Small intestine (tissue), 16 donors: ENCODE measurements at places on chromosomes 12 and 14. TPM values are rescaled to one million over a fixed set of nuclear protein-coding genes. Genes with fewer than 3 reads are reported as not detected.

DNA sequence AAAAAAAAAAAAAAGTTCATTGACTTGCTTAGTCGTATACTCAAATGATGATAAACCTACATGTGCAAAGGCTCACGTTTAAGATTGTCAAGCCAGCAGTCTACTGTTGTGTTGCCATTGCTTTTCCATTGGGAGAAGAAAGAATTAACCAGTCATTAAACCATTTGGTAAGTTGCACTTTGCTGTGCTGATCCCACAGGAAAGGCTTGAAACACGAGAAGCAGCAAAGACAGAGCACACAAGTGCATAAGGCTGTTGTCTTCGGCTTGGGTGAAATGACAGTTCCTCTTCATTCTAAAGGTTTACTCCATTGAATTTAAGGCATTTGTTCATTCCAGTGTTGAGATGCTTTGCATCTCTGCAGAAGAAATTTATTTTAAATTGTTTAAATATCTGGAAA, 50.1 kb downstream of the ZC3H14 start:
- peaks cover 7% of the 10 kb centered on the region for H3K36me3 ChIP-seq
- H3K27ac ChIP-seq = no peak overlapping the region
- H3K4me3 ChIP-seq = no peak overlapping the region
- no peaks in the 10 kb centered on the region for H3K27me3 ChIP-seq

DNA sequence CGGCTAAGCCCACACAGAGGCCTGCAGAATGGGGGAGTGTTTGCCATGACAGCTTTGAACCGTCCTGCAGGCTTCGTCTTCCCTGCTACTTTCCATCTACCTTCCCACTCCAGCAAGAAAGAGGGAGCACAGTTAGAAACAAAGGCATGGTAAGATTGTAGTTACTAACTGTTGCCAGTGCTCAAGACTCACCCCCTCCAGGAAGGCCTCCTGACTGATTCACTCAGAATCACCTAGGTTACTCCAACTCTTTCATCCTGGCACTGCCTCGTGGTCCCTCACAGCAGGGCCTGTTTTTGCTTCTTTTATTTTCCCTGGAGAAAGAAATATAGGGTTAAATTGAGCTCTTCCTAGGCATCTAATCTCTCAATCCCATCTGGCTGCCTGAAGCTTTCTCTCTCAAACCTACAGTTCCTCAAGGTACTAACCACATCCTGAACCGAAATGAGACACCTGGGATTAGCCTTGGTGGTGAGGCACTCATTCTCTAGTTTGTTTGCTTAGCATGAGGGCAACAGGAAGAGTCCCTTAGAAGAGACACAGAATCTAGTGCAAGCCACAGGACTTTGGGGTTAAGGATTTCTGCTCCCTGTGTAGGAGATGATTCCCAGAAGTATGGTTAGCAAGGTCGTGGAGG, 7.8 kb downstream of the GALNT6 start:
- peaks cover 58% of the 10 kb centered on the region for H3K36me3 ChIP-seq
- H3K27ac ChIP-seq = no peak overlapping the region

The TMEM121 gene
- not detected for polyA plus RNA-seq

DNA sequence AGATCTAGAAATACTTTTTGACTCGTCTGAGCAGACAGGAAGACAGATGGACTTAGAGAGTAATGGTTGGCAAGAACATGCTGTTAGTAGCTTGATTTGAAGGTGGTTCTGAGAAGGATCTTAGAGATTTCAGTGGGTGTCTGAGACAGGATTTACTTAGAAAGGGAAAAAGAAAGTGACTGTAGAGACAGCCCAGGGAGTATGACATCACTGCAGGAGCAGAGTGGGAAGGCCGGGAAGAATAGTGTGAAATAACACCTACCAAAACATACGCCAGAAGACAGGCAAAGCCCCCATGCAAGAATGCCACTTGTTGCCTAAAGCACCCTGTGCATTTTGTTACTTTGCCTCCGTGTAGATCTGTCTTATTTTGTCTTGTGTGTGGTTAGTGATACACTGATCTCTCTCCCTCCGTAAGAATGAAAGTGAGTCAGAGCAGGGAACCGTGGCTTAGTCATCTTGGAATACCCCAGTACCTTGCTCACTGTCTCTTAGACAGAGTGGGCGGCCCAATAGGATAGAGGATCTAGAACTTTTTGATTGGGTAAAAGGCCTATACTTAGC, 161.3 kb upstream of the IFNG-AS1 start:
- no peaks in the 10 kb centered on the region for H3K27me3 ChIP-seq
- DNase-seq = peak; percentile 72
- no peaks in the 10 kb centered on the region for H3K4me1 ChIP-seq
- no peaks in the 10 kb centered on the region for H3K36me3 ChIP-seq

DNA sequence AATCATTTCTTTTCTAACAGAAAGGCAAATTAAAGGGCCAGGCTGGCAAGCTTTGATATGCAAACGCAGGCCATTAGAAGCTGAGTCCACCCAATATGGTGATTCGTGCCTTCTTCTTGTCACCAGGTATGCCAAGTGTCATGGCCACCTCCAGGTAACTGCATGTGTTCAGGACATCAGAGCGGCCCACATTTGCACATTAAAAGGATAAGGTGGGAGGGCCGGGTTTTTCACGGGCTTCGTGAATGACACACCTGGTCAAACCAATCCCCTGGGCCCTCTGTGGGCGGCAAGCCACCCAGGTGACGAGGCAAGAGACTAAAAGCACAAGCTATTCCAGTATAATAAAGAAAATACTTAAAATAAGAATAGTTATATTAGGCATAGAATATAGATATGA, 75.9 kb upstream of the TSPAN11 start:
- no peak overlapping the region for H3K27ac ChIP-seq
- DNase-seq = no peak
- no peaks in the 10 kb centered on the region for H3K36me3 ChIP-seq
- H3K4me3 ChIP-seq = no peak overlapping the region

DNA sequence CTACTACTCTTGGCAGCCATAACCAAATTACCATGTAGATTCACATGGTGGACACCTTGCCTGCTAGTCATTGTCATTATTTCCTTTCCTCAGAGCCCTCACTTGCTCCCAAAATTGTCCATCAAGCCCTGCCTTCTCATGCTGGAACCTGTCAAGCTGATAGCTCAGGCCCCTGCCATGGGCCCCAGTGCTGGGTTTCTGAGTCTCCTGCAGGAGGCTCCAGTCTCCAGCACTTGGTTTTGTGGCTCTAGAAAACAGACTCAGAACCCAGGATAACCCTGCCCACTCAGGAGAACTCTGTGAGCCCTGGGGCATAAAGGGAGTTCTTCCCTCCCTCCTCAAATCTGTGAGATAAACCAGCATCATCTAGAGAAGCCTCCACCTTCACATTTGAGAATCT, 10.8 kb downstream of the KRT71 start:
- H3K4me1 ChIP-seq = no peaks in the 10 kb centered on the region
- H3K27me3 ChIP-seq = peaks cover 2% of the 10 kb centered on the region
- no peaks in the 10 kb centered on the region for H3K36me3 ChIP-seq
- no peak overlapping the region for H3K4me3 ChIP-seq

DNA sequence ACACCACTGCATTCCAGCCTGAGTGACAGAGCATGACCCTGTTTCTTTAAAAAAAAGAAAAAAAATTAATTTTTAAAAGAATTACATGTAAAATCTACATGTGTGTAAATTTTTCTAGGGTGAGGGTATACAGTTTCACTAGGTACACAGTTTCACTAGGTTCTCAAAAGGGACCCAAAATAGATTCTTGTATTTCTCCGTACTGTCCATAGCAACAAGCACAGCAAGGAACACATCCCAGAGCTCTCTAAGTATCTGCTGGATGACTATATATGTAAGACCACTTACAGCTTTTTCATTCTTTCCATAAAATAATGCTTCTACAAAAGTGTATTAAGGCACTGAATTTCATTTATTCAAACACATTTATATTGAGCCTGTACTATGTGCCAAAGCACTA, 55.1 kb downstream of the ATXN2 start:
- no peaks in the 10 kb centered on the region for H3K4me1 ChIP-seq
- no peak overlapping the region for H3K27ac ChIP-seq
- H3K27me3 ChIP-seq = no peaks in the 10 kb centered on the region
- H3K4me3 ChIP-seq = no peak overlapping the region
- no peak for DNase-seq

DNA sequence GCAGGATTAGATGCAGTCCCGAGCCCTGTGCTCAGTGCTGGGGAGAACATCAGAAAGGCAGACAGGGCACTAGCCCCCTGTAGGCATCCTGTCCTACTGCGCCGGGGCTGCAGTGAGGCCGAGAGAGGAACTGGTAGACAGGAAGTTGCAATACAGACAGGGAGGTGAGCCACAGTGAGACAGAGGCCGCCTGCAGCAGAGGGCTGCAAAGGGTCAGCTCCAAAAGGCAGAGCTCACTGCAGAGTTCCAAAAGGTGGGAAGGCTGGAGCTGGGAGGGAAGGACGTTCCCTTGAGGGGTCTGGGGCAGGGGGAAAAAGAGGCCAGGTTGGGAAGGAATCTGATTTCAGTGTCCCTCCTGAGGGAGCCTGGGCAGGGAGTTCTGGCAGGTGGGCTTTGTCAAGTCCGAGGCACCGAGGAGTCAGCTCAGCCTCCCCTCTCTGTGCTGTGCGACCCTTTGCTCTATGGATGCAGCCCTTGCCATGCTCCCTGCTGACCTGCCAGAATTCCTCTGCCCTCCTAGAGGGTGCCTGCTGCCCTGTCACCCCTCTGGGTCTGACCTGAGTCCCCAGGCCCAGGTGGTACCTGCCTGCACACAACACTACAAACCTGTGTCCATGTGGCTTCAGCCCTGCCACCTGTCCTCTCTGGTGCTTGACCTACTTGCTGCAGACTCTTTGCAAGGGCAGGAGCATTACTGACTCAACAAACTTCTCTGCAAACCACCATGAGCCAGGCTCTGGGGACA, 63.5 kb downstream of the PRMT8 start:
- H3K4me1 ChIP-seq = no peaks in the 10 kb centered on the region
- no peaks in the 10 kb centered on the region for H3K36me3 ChIP-seq
- no peak for DNase-seq

DNA sequence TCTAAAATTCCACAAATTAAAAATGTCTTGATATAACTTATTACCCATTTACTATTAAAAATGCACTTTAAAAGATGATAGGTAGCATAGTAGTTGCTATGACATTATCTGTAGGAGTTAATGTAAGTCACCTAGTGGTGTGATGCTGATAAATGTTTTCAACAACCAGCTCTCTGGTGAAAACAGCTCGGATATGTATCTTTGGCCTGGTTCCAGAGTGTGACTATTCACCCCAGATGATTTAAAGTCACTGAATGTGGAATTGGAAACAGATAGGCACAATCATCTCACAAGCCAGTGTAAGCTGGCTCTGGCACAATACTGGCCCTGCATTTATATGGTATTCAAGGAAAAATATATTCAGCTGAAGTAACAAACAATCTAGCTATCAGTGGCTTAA, 9.2 kb upstream of the CCDC196 start:
- H3K4me1 ChIP-seq = no peaks in the 10 kb centered on the region
- H3K27ac ChIP-seq = no peak overlapping the region
- H3K36me3 ChIP-seq = no peaks in the 10 kb centered on the region

GRCh38 chr12:12563290-12563928, 746 bp upstream of the DUSP16 start:
- H3K4me1 ChIP-seq = peaks cover 3% of the 10 kb centered on the region
- DNase-seq = peak; percentile 12
- peak overlapping the region; percentile 99 for H3K27ac ChIP-seq
- H3K36me3 ChIP-seq = no peaks in the 10 kb centered on the region
- H3K27me3 ChIP-seq = no peaks in the 10 kb centered on the region

DNA sequence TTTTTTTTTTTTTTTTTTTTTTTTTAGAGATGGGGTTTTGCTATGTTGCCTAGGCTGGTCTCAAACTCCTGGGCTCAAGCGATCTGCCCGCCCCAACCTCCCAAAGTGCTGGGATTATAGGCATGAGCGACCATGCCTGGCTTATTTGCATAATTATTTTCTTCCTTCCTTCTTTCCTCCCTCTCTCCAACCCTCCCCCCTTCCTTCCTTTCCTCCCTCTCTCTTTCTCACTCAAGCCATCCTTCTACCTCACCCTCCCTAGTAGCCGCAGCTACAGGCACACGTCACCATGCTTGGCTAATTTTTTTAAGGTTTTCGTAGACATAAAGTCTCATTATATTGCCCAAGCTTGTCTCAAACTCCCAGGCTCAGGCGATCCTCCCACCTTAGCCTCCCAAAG, 83.8 kb downstream of the PEBP1 start:
- peaks cover 6% of the 10 kb centered on the region for H3K36me3 ChIP-seq
- H3K27me3 ChIP-seq = no peaks in the 10 kb centered on the region
- H3K4me1 ChIP-seq = no peaks in the 10 kb centered on the region

GRCh38 chr12:46071335-46071734, 81.0 kb upstream of the SCAF11 start:
- no peak for DNase-seq
- no peak overlapping the region for H3K27ac ChIP-seq
- H3K4me1 ChIP-seq = peaks cover 3% of the 10 kb centered on the region

DNA sequence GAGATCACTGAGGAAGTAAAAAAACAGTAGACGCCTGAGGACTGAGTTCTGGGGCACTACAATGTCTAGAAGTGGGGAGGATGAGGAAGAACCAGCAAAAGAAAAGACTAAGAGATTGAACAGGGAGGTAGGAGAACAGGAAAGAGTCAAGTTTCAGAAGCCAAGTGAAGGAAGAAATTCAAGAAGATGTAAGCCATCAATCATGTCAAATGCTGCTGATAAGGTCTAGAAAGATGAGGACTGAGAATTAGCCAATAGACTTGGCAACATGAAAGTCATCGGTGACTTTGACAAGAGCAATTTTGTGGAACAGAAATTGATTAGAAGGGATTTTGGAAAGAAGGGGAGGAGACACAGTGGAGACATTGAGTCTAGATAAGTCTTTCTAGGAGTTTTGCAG, 54.8 kb upstream of the CRY1 start:
- H3K36me3 ChIP-seq = no peaks in the 10 kb centered on the region
- no peak for DNase-seq
- H3K4me1 ChIP-seq = no peaks in the 10 kb centered on the region
- no peaks in the 10 kb centered on the region for H3K27me3 ChIP-seq
- no peak overlapping the region for H3K27ac ChIP-seq

The GLT8D2 gene
- polyA plus RNA-seq = 5.2 TPM

- no peak for DNase-seq
- no peak overlapping the region for H3K4me3 ChIP-seq
- no peaks in the 10 kb centered on the region for H3K36me3 ChIP-seq
- no peak overlapping the region for H3K27ac ChIP-seq
- H3K27me3 ChIP-seq = no peaks in the 10 kb centered on the region
Measured at GRCh38 chr12:85296362-85296761, 16.3 kb downstream of the ALX1 start.

The YLPM1 gene
- polyA plus RNA-seq = 16.1 TPM

GRCh38 chr12:93441081-93441616, 598 bp downstream of the UBE2N start:
- DNase-seq = peak; percentile 73
- H3K27ac ChIP-seq = peak overlapping the region; percentile 98
- no peaks in the 10 kb centered on the region for H3K4me1 ChIP-seq

DNA sequence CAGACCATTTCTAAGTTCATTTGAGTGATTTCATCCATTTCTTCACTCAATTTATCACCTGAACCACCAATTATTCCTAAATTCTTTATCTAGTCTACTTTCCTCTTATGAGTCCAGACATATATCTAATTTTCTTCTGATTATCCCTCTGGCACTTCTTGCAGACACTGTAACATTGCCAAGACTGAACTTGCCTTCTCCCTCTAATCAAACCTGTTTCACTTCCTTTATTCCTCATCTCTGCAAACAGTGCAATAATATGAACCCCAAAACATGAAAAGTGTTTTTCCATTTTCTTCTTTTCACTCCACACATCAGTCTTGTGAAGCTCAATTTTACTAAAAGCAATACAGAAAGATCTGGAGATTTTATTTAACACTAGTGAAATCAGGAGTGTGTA, 37.8 kb upstream of the PTPRQ start:
- no peak overlapping the region for H3K4me3 ChIP-seq
- no peak for DNase-seq
- no peaks in the 10 kb centered on the region for H3K27me3 ChIP-seq
- H3K27ac ChIP-seq = no peak overlapping the region
- no peaks in the 10 kb centered on the region for H3K36me3 ChIP-seq

GRCh38 chr14:64944041-64944440, 1.5 kb upstream of the GPX2 start:
- no peaks in the 10 kb centered on the region for H3K27me3 ChIP-seq
- no peak overlapping the region for H3K4me3 ChIP-seq
- H3K4me1 ChIP-seq = peaks cover 11% of the 10 kb centered on the region
- H3K36me3 ChIP-seq = peaks cover 2% of the 10 kb centered on the region
